NCI-H2081 treated with DMSO at 0.1 percent for 48 hours (cell line): ENCODE measurements at places on chromosomes 5 and 9.

GRCh38 chr5:929596-929995 lies 36.9 kb downstream of the TRIP13 start:
- no peak for DNase-seq

- DNase-seq, result peak; percentile 61
Observed at GRCh38 chr9:127970401-127971313, 10.1 kb downstream of the EEIG1 start.

GRCh38 chr5:147911427-147911826 lies 5.1 kb upstream of the C5orf46 start:
- no peak for DNase-seq

DNA sequence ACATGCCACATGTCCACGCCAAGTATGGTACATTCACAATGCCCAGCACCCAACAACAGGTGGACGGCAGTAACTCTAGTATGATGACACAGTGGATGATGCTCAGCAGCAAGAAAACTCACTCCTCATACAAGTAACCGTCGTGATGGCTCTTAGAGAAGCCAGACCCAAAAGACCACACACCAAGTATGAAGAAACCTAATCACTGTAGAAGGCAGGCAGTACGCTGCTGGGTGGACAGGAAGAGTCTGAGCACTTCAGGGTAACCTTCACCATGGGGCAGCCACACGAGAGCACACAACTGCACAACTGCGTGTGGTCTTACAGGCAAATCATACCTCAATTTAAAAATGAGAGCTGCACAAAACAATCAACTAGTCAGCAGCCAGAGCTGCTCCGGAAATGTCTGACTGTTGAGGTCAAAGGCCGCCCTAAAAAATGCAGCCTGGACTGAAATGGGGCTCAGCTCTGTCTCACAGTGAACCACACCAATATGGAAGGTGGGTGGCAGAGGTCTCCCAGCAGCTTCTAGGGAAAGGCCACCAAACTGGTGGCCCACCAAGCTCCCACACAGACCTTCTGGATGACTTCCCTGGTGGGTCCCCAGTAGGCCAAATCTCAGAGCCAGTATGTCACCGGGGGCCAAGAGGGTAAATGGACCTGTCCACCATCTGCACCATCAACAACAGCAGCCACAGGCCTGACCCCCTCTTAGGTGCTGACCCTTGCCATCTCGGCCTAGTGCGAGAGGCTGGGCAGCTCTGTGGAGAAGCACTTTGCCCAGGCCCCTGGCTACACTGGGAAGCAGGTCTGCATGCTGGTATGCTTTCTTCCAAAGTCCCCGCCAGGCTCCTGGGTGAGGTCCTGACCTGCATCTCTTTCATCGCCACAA lies 17.8 kb downstream of the BICD2 start:
- no peak for DNase-seq

- peak; percentile 33 for DNase-seq
Observed at GRCh38 chr9:129884220-129885017, 49.2 kb downstream of the USP20 start.

DNA sequence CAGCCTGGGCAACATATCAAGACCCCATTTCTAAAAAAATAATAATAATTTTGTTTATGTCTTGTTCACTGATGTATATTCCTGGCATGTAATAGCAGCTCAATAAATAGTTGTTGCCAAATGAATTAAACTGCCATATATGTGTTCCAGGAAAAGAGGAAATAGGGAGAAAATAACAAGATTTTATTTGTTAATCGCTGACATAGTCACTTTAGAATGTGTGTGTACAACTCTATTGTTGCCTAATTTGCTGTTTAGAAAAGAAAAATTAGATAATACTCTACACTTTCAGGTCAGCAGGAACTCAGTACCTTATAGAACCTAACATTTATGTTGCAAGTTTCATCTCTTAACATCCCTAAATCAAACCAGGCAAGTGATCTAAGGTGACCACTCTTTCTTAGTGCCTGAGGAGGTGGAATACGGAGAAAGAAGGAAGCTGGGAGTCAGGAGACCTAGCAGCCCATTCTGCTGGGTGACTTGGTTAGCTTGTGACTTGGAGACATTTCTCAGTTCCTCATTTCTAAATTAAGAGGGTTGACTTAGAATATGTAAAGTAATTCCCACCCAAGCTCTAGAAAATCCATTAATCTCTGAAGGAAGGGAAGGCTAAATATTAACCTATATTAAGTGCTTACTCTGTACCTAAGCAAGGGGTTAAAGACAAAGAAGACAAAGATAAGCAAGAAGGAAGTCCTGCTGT lies 110.3 kb upstream of the IQGAP2 start:
- no peak for DNase-seq

DNA sequence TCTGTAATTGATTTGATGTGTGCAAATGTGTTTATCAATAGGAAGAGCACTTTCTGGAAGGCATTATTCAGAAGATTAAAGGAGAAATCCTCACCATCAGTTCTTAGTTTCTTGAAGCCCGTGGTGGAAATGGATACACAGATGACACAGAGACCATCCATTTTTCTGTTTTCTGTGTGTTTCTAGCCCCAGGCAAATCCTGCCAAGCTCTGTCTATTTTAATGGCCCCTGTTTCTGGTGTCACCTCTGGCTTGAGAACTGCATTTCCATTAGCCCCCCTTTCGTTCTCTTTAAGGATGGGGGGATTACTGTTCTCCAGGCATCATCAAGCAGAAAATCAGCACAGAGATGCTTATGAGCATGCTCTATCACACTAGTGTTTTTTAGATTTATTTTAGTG lies 37.3 kb downstream of the DAPK1 start:
- DNase-seq, result no peak

DNA sequence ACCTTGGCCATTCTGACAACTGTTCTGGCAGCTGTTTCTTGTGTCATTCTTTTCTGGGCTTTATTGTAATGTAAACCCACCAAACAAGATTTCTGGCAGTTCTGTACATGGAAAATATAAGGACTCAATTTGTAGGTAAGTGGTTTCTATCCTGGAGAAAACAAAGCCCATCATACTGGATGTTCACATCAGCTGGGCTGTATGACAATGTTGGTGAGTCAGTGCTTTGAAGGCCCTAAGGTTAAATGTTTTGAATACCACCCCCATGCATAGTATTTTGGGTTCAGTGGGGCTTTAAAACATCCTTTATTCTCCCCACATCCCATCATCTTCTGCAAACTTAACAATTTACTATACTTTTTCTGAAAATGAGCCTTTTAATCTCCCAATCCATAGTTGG lies 52.5 kb downstream of the SH3GL2 start:
- no peak for DNase-seq

GRCh38 chr9:75855509-75855908 lies 35.0 kb upstream of the PCSK5 start:
- DNase-seq, result no peak

DNA sequence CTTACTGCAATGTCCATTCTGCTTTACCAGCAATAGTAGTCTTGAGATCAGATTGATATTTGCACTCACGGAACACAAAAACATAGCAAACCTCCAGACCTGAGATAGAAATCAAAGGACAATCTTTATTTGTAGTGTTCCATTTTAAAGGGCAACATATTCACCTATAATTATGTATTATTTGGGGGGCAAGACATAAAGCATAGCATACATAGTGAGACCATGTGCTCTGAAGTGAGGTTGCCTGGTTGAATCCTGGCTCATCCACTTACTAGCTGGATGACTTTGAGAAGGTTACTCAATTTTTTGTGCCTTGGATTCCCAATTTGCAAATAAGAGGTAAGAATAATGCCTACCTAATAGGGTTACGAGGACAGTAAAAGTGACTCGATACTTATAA lies at the start of gene OR1B1:
OR1B1 (minus strand) TSS at position 101 of the 400 bp plus-strand sequence.
- DNase-seq, result no peak

- DNase-seq, result no peak
Observed at GRCh38 chr5:172048539-172049101, 42.2 kb upstream of the FBXW11 start.

DNA sequence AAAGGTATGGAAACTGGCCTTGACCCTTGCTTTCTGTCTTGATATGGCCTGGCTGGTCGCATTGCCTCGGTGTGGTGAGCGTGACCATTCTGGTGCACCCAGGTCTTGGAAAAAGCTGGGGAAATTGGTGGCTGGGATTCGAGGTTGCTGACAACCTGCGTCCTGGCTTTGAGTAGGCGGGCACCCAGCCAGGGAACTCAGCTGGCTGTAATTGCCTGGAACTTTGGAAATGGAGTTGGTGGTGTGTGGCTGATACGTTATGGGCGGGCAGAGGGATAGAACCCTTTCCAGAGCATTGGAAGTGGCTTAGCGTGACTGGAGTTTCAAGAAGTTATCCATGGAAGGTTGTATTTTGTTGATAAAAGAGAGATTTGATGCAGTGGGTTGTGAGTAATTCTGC lies 35.2 kb downstream of the KCNMB1 start:
- DNase-seq, result no peak

DNA sequence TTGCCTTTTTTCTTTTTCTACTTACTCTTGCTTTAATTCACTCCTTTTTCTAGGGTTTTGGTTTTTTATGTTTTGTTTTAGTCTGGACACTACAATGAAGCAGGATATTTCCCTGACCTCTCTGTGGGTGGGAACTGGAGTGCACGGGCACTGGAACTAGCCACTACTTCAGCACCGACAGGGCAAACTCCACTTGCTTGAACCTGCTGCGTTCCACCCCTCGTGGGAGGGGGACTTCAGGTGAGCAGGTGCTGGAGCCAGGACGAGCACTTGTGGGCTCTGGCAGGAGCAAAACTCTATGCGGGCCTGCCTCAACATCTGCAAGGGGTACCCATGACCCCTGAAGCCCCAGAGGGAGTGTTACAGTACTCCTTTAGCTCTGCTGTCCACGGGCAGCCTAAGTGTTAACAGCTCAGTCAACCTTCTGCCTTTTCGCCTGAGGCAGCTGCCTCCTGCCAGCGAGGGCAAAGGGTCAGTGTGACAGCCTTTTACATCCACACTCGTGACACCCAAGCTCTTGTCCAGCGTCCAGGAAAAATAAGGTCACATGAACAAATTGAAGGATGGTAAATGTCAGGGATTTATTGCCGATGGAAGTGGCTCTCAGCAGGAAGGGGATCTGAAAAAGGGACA lies 144.1 kb upstream of the NFIL3 start:
- DNase-seq, result no peak

GRCh38 chr5:77066823-77067442 lies 20.2 kb downstream of the ZBED3 start:
- no peak for DNase-seq

DNA sequence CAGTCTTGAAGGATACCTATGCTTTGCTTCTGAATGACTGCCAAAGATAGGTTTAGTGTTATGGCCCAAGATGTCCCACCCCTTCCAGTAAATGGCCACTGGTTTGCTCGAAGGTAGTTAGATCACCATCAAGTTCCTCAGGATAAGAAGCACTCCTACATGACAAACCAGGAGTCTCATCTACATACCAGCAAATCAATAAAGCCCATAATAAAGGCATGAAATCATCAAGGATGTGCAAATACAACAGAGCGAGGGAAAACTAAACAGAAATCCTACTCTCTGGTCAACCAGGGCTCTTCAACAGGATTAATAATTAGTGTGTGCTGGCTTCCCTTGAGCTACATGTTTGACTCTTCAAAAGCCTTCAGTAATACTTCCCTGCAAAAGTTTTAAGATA lies 141.0 kb downstream of the LHFPL2 start:
- DNase-seq, result no peak

DNA sequence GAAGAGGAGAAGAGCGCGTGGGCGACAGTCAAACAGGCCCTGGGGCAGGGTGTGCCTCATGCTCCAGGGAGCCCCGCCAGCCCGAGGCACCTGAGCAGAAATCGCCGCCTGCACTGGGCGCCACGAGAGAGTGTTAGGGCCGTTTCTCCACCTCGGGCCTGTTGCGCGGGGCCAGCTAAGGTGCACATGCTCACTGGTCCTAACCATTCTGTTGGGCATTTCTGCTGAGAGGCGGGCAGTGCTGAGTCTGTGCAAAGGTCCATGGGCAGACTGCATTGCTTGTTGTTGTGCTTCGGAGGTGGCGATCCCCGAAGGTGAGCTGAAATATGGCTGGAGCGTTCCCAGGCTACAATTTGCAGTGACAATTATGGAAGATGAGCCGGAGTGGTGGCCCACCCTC lies 367.8 kb upstream of the SPATA31A5 start:
- DNase-seq, result no peak

DNA sequence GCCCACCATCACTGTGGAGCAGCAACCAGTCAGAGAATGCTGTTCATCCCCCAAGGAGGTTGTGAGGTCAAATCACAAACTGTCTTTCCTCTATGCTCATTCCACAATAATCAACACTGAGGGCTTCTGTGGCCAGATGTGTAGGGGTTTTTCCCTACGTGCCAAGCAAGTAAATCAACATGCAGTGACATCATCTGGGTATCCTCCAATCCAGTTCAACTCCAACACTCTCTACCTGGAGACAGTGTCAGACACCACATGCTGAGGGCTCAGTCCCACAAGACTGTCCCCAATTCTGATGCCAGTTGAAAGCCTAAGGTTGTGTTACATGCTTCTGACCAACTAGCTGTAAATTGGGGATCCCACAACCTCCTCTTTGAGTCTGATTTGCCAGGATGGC lies 57.3 kb upstream of the DMRT1 start:
- no peak for DNase-seq

DNA sequence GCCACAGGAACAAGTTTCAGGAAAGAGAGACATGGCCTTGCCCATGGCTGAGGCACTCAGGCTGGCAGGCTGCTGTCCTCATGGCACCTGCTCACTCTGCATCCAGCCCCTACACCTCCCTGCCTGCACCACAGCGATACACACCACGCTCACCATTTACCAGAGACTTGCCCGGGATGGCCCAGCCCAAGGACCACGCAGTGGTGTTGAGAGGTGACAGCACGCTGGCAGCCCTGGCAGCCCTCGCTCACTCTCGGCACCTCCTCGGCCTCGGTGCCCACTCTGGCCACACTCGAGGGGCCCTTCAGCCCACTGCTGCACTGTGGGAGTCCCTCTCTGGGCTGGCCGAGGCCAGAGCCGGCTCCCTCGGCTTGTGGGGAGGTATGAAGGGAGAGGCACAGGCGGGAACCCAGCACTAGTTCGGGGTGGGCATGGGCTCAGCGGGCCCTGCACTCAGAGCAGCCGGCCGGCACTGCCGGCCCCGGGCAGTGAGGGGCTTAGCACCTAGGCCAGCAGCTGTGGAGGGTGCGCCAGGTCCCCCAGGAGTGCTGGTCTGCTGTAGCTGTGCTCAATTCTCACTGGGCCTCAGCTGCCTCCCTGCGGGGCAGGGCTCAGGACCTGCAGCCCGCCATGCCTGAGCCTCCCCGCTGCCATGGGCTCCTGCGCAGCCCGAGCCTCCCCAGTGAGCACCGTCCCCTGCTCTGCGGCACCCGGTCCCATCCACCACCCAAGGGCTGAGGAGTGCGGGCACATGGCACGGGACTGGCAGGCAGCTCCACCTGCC lies 20.3 kb downstream of the ZDHHC11B start:
- DNase-seq, result no peak
